ENCODE measurements at places on chromosomes 1 and 21. TPM values are rescaled to one million over a fixed set of nuclear protein-coding genes. Genes with fewer than 3 reads are reported as not detected.

Gene CHRM3
- 0.16 TPM for total RNA-seq

Gene TMPRSS2
- total RNA-seq = not detected

Gene FCRL2
- not detected for total RNA-seq

Gene ZSWIM5
- total RNA-seq = 0.56 TPM

Gene RPL11
- 1,394 TPM for total RNA-seq
